Endodermal cell (in vitro differentiated cells): ENCODE measurements at places on chromosomes 16 and 17. TPM values are rescaled to one million over a fixed set of nuclear protein-coding genes. Genes with fewer than 3 reads are reported as not detected.

GRCh38 chr16:3480901-3481695 lies 14.2 kb downstream of the C16orf90 start:
- H3K4me3 ChIP-seq, result no peak overlapping the region
- peak; percentile 86 for DNase-seq
- peaks cover 3% of the 10 kb centered on the region for H3K4me1 ChIP-seq
- peaks cover 59% of the 10 kb centered on the region for H3K36me3 ChIP-seq
- H3K27ac ChIP-seq, result no peak overlapping the region

DNA sequence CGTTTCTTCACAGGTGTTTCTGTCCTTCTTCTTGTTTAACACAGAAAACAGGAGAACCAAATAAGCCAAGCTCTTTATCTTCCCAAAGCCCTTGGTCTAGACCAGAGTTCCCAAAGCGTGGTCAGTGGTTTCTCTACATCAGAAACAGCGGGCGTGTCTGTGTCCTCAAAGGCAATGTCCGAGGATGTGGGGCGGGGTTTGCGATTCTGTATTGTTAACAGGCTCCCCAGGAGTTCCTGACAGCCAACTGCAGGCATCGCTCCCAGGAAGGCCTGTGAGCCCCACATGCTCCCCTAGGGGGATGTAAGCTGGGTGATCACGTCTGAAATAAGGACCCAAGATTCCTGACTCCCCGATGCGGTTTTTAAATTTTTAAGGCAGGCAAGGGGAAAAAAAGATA lies 28.4 kb upstream of the SLC25A19 start:
- peak overlapping the region; percentile 4 for H3K27ac ChIP-seq
- H3K4me1 ChIP-seq, result no peaks in the 10 kb centered on the region
- H3K4me3 ChIP-seq, result no peak overlapping the region
- H3K27me3 ChIP-seq, result no peaks in the 10 kb centered on the region
- peak; percentile 83 for DNase-seq
- peaks cover 46% of the 10 kb centered on the region for H3K36me3 ChIP-seq

DNA sequence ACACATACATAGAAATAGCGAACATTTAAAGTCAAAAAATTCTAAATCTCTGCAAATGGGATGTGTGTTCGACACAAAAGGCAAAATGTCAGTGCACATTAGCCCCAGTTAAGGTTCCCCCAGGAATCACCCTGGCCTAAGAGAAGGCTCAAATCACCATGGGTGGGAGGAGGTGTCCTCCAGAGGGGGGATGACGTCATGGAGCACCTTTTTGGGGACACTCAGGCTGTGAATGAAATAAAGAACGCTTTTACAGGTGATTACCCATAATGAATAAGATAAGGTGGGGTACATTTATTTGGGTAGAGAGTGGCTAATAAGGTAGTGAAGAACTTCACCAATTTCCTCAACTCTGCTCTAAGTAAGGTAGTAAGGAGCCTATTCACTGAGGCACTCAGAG lies 26.4 kb downstream of the WNT3 start:
- no peak for DNase-seq
- H3K36me3 ChIP-seq, result no peaks in the 10 kb centered on the region
- H3K27ac ChIP-seq, result no peak overlapping the region
- H3K27me3 ChIP-seq, result no peaks in the 10 kb centered on the region

DNA sequence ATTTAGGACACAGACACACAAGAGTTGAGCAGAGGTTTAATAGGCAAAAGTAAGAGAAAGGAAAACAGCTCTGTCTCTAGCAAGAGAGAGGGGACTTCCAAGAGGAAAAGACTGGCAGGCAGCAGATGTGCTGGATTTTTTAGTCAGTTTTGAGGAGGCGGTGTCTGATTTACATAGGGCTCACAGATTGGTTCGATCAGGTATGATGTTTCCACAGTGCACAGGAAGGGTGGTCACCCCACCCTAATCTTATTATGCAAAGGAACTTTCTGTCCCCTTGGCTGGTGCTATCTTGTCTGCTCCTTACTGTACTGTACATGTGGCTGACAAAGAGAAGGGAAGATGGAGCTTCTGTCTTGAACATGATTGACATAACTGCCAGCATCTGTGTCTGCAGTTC lies 25.3 kb downstream of the BFAR start:
- no peak overlapping the region for H3K27ac ChIP-seq
- H3K27me3 ChIP-seq, result no peaks in the 10 kb centered on the region
- H3K36me3 ChIP-seq, result peaks cover 79% of the 10 kb centered on the region
- no peak for DNase-seq
- no peak overlapping the region for H3K4me3 ChIP-seq

DNA sequence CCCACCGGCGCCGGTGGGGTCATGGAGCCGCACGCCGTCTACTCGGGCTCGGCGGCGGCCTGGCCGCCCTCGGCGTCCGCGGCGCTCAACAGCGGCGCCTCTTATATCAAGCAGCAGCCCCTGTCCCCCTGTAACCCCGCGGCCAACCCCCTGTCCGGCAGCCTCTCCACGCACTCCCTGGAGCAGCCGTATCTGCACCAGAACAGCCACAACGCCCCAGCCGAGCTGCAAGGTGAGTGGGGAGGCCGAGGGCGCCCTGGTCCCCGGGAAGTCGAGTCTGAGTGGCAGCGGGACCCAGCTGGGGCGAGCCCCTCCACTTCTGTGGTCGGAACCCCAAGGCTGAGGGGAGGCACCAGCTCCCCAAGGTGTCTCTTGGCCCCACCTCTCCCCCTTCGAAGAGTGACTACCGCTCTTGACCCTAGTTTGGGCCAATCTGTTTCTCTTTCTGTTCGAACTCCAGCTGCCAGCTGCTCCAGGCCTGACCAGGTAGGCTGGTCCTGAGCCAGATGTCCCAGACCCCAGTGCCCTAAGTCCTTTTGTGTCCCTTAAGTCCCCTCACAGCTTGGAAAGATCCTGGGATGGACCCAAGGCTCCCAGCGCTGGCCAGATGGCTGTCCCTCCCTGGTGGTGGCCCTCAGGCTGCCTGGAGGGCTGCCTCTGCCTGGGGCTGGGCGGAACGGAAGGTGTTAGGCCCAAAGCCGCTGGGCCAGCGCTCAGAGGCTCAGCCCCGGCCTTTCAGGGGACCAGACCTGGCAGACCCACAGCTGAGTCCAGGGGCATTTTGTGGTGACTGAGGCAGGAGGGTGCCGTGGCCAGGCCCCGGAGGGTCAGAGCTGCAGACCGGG lies 1.2 kb downstream of the FOXF1 start:
- H3K27ac ChIP-seq, result no peak overlapping the region
- peak; percentile 67 for DNase-seq
- H3K4me3 ChIP-seq, result no peak overlapping the region
- peaks cover 2% of the 10 kb centered on the region for H3K4me1 ChIP-seq
- no peaks in the 10 kb centered on the region for H3K36me3 ChIP-seq

DNA sequence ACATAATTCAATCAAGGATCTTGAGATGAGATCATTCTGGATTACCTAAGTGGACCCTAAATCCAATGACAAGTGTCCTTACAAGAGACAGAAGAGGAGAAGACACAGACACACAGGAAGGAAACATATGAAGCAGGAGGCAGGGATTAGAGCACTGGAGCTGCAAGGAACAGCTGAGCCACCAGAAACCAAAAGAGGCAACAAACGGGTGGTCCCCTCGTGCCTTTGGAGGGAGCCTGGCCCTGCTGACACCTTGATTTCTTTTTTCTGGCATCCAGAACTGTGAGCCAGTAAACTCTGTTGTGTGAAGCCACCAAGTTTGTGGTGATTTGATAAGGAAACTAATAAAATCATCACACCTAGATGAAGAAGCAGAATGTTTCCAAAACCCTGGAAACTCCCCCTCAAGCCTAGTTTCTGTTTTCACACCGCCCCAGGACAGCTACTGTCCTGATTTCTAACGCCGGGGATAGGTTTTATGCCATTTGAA lies 115.2 kb downstream of the PITPNC1 start:
- no peaks in the 10 kb centered on the region for H3K4me1 ChIP-seq
- no peaks in the 10 kb centered on the region for H3K27me3 ChIP-seq
- no peak overlapping the region for H3K4me3 ChIP-seq

DNA sequence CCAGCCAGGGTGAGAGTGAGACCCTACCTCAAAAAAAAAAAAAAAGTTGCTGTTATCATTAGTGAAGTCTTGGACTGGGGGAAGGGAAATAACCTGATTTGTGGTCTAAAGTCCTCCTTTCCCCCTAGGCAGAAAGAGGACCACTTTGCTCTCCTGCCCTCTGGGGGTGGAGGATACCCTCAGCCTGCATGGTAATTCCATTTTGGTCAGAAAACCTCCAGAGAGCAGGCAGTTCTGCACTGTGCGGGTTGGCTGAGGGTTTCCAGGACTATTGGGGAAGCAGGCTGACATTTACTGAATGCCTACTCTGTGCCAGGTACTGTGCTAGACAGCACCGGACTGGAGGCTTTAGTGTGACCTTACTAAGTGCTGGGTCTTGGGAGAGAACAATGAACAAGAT lies 2.6 kb downstream of the ADAP2 start:
- H3K27ac ChIP-seq, result no peak overlapping the region
- peaks cover 42% of the 10 kb centered on the region for H3K27me3 ChIP-seq
- no peak overlapping the region for H3K4me3 ChIP-seq

GRCh38 chr17:5592382-5592781 lies 8.1 kb upstream of the NLRP1 start:
- peak; percentile 45 for DNase-seq
- no peak overlapping the region for H3K4me3 ChIP-seq
- H3K27me3 ChIP-seq, result peaks cover 16% of the 10 kb centered on the region
- no peaks in the 10 kb centered on the region for H3K4me1 ChIP-seq
- no peak overlapping the region for H3K27ac ChIP-seq

DNA sequence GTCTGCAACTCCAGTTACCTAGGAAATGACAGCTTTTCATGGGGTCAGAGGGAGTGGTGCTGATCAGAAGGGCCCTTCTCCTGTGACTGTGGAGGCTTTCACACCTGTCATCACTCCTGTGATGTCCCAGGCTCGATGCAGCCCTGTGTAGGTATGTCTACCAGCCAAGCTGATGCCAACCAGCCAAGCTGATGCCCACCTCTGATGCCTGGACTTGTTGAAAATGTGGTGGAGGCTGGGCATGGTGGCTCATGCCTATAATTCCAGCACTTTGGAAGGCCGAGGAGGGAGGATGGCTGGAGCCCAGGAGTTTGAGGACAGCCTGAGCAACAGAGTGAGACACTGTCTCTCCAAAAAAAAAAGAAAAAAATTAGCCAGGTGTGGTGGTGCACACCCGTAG lies 33.7 kb upstream of the RGS9 start:
- no peak for DNase-seq
- H3K27ac ChIP-seq, result no peak overlapping the region
- H3K27me3 ChIP-seq, result no peaks in the 10 kb centered on the region
- no peaks in the 10 kb centered on the region for H3K4me1 ChIP-seq

DNA sequence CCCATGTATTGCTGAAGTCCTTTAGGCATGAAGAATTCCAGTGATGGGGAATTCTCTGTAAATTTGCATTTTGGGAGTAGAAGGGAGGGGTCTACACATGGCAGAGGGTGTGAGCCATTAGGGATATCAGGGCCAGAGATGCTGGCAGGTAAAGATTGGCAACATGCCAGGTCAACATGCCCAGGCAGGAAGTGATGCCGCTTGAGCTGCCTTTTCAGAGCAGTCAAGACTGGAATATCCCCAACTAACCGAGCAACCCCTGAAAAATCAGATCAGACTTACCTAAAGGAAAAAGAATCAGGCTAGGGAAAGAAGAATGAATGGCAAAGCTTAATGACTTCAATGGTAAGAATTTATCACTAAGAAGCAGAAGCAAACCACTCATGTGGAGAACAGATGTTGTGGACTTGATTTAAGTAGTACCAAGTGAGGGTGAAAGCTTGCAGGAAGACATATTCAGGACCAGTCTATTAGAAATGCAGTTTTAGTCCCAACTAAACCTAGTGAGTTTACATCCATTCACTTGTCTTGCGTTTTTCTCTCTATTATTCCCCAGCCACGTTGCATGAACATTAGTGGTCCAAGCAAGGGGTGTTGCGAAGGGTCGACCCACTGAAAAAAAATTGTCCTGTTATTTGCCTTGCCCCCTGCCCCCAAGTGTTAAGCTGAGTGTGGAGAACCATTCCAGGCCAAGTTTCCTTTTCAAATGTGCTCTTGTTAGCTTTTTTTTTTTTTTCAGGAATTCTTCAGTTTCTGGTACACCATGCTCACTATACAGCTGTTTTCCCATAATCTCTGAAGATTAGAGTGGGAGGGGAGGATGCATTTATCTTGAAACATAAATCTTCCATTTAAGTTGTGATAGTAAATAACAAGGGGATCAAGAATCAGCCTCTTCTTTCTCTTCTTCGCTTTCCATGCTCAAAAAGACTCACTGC lies 105.2 kb downstream of the ABCA8 start:
- no peak overlapping the region for H3K4me3 ChIP-seq
- DNase-seq, result no peak
- H3K4me1 ChIP-seq, result no peaks in the 10 kb centered on the region
- no peak overlapping the region for H3K27ac ChIP-seq
- H3K36me3 ChIP-seq, result no peaks in the 10 kb centered on the region
- H3K27me3 ChIP-seq, result no peaks in the 10 kb centered on the region

GRCh38 chr16:55035956-55036355 lies 105.3 kb downstream of the IRX5 start:
- H3K27ac ChIP-seq, result no peak overlapping the region
- H3K27me3 ChIP-seq, result no peaks in the 10 kb centered on the region
- no peak overlapping the region for H3K4me3 ChIP-seq

- H3K27me3 ChIP-seq, result no peaks in the 10 kb centered on the region
- H3K27ac ChIP-seq, result no peak overlapping the region
- no peaks in the 10 kb centered on the region for H3K36me3 ChIP-seq
- H3K4me3 ChIP-seq, result no peak overlapping the region
- H3K4me1 ChIP-seq, result no peaks in the 10 kb centered on the region
- DNase-seq, result no peak
Measured at GRCh38 chr16:80743772-80744171, 60.6 kb downstream of the CDYL2 start.

DNA sequence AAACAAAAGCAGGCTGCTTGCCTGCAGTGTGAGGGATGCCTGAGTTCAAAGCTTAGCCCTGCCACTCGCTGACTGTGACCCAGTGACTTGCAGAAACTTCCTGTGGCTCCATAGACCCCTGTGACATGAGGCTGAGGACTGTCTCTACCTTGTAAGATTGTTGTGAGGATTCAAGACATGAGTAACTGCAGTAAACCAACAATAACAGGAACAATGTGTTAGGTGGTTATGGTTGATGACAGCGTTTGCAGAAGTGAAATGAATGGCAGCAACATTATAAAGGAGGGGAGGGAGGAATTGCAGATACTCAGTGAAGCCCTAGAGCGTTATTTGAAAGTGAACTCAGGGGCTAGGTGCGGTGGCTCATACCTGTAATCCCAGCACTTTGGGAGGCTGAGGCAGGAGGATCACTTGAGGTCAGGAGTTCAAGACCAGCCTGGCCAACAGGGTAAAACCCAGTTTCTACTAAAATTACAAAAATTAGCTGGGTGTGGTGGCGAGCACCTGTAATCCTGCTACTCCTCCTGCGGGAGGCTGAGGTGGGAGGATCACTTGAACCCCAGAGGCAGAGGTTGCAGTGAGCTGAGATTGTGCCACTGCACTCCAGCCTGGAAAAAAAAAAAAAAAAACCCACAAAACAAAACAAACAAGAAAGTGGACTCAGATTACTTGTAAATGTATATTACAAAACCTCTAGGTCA lies 33.5 kb upstream of the EMP2 start:
- no peak overlapping the region for H3K4me3 ChIP-seq
- H3K36me3 ChIP-seq, result no peaks in the 10 kb centered on the region
- H3K4me1 ChIP-seq, result peaks cover 9% of the 10 kb centered on the region
- DNase-seq, result no peak
- H3K27me3 ChIP-seq, result no peaks in the 10 kb centered on the region

TBX21 gene
- total RNA-seq, result not detected in 3 replicates

ZNF821 gene
- total RNA-seq, result 12.1 to 15.2 TPM (median 12.3 TPM) in 3 replicates

TOM1L2 gene
- total RNA-seq, result 10.8 and 11.5 TPM in 2 replicates

ELOB gene
- total RNA-seq, result 272 and 282 TPM in 2 replicates

CMTM2 gene
- total RNA-seq, result not detected in 2 replicates

C17orf113 gene
- total RNA-seq, result 1.6 to 2.9 TPM (median 2.2 TPM) in 3 replicates

ANKRD40CL gene
- total RNA-seq, result not detected in 3 replicates

CCT6B gene
- total RNA-seq, result 1.8 to 2.8 TPM (median 2.0 TPM) in 3 replicates

DPEP2 gene
- 0.20 TPM in 1 of 2 replicates, not detected in the other for total RNA-seq

CNP gene
- 62.9 and 64.3 TPM in 2 replicates for total RNA-seq

CES4A gene
- 3.0 and 3.8 TPM in 2 replicates for total RNA-seq
